ENCODE measurements at places on chromosomes 1 and 21.

GRCh38 chr1:208235982-208236761 is 8.0 kb downstream of the PLXNA2 start:
- no peak for DNase-seq

GRCh38 chr1:206633708-206634121 is 1.6 kb upstream of the DYRK3 start:
- DNase-seq = no peak

DNA sequence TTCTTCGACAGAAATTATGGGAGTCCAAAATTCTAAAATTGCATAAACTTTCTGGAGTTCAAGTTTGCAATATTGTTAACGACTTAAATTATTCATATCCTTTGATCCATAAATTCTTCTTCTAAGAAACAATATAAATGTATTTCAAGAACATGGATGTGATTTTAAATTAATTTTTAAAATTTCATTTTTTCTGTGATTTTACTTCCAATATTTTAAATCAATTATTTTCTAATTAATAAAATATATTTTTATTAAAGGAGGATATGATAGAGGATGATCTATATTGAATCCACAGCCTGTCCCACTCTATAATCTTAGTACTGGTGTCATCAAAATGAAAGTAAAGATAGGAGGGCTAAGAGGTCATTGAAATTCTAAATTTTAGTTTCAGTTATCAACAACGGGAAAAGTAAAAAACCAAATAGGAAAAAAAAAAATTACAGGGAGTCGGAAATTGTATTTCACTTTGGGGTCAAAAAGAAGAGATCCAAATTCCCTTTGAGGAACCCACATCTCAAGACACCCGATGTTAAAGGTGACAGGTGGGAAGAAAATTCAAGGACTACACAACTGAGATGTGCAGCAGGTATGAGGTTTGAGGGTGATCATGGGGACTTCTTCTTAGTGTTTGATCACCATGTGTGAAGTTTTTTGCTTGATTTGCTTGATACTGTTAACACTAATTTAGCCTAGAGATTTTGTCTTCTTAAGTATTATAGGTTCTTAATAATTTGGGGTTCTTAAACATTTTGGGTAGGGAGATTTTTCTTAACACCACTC is 154.8 kb upstream of the RGS18 start:
- no peak for DNase-seq

DNA sequence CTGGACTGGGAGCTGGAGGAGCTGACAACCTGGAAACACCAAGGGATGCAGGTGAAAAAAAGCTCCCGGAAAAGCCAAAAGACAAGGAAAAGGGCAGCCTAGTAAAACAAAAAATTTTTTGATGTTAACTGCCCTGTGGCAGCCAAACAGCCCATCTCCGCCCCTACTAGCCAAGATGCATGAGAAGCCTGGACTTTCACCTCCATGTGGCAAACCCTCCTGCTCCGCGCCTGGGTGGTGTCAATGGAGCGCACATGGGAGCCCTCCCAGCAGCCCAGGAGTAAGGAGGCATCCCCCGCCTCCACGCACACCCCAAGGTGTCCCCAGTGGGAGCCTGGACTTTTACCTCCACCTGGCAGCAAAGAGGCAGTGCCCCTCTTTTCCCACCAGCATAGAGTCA is 30.5 kb downstream of the LEMD1 start:
- DNase-seq = no peak

- DNase-seq = no peak
Observed at GRCh38 chr1:183817576-183818288, 12.8 kb downstream of the RGL1 start.

DNA sequence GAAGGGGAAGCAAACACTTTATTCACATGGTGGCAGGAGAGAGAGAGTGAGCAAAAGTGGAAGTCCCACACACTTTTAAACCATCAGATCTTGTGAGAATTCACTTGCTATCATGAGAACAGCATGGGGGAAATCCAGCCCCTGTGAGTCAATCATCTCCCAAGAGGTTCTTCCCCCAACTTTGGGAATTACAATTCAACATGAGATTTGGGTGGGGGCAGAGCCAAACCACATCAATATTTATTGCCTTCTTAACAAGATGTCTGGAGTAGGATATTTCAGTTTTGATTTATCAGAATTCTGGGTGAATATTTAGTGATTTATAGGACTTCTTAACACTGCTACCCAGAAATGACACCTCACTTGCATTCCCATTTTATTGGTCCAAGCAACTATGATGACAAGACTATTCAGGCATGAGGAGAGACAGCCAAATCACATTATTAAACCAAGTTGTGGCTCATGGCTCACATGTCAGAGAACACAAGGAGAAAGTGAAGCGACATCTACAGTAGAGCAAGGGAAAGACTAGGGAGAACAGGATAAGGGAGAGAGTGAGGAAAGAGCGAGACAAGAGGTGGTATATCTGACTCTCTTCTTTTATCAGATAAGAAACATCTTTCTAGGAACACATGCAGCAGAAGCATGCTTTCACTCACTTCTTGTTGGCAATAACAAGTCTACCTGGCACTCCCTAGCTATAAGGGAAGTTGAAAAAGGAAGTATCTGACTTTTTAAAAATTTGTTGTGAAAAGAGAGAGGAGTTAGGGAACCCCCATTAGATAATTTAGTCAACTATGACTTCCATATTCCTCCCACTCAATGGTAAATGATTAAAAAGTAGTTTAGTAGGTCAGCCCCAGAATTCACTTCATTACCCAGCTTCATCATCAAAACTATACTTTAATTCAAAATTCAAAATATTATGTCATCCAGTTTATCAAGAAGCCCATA is 36.6 kb upstream of the PTPRC start:
- no peak for DNase-seq
